ENCODE measurements at places on chromosomes 2 and 18. TPM values are rescaled to one million over a fixed set of nuclear protein-coding genes. Genes with fewer than 3 reads are reported as not detected.

- DNase-seq = no peak
Observed at GRCh38 chr2:10205162-10205475, 82.6 kb downstream of the RRM2 start.

GRCh38 chr2:66836851-66837250 is 401.9 kb downstream of the MEIS1 start:
- DNase-seq = no peak

- no peak for DNase-seq
Observed at GRCh38 chr18:24811950-24812681, 351.7 kb downstream of the HRH4 start.

- DNase-seq = no peak
Observed at GRCh38 chr18:58288921-58289797, 245.1 kb downstream of the NEDD4L start.

- no peak for DNase-seq
Observed at GRCh38 chr2:85772841-85773491, 19.2 kb downstream of the ATOH8 start.

- DNase-seq = no peak
Observed at GRCh38 chr18:62758591-62758990, 43.2 kb downstream of the PHLPP1 start.

DNA sequence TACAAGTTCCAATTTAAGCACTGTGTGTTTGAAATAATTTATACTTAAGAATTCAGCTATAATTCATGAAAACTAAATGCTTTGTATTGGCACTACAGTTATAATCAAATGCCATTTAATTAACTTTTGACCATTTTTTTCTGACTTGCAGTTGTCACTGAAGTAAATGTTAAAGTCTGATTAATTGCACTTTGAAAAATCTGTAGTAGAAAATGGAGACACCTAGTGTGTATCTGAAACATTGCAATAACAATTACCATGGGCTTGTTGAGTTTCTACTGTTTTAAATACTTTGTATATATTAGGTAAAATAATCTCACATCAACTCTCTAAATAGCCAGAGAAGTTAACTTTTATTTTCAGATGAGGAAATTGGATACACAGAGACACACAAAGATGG is 458.6 kb upstream of the FSIP2 start:
- no peak for DNase-seq

DNA sequence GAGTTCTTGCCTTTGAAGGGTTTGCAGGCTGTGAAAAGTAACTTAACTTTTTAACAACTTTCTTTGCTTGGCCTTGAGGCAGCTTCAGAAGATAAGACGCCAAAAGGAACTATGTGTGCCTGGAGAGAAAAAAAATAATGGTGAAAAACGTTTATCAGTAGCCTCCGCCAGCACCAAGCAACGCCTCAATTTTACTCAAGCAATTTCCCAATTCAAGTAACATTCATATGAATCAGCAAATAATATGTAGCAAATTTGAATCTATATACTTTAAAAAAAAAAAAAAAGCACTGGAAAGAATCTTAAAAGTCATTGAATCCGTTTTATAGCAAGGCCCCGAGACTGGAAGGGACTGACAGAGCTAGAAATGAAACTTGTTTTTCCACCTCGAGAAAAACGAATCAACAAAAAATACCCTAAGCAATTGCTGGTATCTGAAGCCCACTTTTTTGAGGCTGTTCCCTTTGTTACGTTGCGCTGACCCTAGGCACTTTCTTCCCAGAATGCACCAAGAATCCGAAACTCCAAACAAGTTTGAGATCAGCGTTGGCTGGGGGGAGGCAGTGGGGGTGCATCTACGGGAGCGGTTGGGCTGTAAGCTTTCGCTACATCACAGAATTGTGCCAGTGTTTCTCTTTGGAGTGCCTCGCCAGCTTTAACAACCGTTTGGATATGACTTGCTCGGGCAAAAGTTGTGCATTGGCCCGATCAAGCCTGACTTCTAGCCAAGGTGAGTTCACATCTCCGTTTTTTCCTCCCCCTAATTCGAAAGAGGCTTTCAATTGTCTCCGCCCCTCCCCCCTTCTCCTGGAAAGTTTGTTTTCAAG is 2.7 kb upstream of the TGIF1 start:
- DNase-seq = no peak

GRCh38 chr18:76708071-76708721 is 114.2 kb upstream of the ZNF236 start:
- no peak for DNase-seq

GRCh38 chr18:48048251-48048650 is 117.8 kb upstream of the SMAD2 start:
- DNase-seq = no peak

- DNase-seq = no peak
Observed at GRCh38 chr2:224518806-224519580, 66.2 kb downstream of the CUL3 start.

- DNase-seq = no peak
Observed at GRCh38 chr18:9146224-9146623, 9.6 kb downstream of the ANKRD12 start.

GRCh38 chr2:143936848-143937722 is 582.8 kb downstream of the ZEB2 start:
- peak; percentile 40 for DNase-seq

DNA sequence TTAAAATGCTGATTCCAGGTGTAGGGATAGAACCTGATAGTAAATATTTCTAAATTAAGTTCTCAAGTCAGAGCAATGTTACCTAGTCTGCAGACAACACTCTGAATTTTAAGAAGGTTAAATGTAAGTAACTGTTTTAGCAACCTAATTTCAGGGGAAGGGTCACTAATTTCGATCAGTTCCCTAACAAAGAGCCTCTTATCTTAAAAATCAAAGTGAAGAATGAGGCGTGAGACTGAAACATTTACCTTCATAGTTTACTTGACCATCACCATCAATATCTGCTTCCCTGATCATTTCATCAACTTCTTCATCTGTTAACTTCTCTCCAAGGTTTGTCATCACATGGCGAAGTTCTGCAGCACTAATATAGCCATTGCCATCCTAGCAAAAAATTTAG is 6.4 kb upstream of the STPG4 start:
- DNase-seq = no peak

The FAM136A gene
- 65.5 TPM for polyA plus RNA-seq

The ANKRD29 gene
- 0.70 TPM for polyA plus RNA-seq

The KYNU gene
- 5.4 TPM for polyA plus RNA-seq

The VWA3B gene
- 0.42 TPM for polyA plus RNA-seq

The FASTKD1 gene
- 40.7 TPM for polyA plus RNA-seq

The RGPD3 gene
- 0.46 TPM for polyA plus RNA-seq

The GPATCH11 gene
- 10.7 TPM for polyA plus RNA-seq

The CTNNA2 gene
- polyA plus RNA-seq = 5.2 TPM

The HES6 gene
- 6.2 TPM for polyA plus RNA-seq

The SERPINB10 gene
- 0.33 TPM for polyA plus RNA-seq

Measured in left renal cortex interstitium (tissue), 4 donors.